ENCODE measurements at places on chromosomes 1 and 21.

- no peak for DNase-seq
Measured at GRCh38 chr1:216815260-216816131, 92.3 kb upstream of the ESRRG start.

DNA sequence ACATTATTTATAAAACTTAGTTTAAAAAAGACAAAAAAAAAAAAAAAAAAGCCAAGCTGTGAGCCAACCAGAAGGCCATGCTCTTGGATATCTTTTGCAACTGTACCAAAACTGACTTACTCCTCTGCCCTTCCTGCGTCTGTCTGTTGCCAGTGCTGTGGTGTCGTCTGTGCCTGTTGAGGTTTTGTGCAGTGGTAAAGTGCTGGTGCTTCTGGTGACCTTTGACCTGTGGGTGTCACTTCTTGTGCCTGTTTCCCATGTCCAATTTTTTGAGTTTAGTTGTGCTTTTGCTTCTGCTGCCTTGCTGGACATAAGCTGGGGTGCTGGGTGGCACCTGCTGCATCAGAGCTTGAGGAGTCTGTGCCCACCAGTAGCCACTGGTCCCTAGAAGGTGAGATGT, 41.4 kb downstream of the RNF187 start:
- DNase-seq: no peak

DNA sequence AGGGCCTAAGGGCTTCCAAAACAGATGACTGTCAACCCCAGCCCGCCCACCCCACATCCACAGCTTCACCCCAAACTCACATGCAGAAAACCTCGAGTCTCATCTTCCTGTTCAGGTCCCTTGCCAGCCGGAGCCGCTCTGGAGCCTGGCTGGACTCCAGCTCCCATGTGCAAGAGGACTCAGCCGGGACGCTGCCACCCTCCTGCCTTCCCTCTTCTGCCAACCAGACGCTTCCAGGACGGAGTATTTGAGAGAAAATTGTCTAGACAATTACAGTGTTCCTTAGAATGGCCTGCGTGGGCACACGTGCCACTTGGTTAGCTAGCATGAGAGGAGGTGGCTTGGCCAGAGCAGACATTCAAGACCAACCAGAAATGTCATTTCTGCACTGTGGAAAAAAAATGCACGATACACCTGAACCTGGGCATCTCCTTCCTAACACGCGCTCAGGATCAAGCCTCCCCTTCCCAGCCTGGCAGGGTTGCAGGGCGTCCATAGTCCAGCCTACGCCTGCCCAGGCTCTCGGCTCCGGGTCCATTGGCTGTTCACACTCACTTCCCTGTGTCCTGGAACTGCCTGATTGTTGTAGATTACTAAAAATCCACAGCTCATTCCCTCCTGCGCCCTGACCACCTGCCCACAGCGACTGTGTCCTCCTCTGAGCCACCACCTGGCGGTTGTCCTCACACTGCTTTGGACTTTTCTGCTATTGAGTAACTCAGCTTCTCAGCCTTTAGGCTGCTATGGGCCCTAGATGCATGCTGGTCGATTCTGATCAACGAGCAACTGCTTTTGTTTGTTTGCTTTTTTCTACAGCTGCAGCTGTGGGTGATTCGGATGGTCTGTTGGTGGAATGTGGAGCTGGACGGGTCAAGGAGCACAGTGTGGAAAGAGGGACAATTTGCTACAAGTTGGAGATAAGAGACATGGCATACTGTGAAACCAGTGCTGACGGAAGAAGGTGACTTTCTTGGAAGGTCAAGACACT, at the start of gene CLDN14:
Gene CLDN14, minus strand, starts transcription at position 708 of the 988 bp plus-strand sequence. CDS start 18,427 bp downstream, outside the sequence.
- no peak for DNase-seq

DNA sequence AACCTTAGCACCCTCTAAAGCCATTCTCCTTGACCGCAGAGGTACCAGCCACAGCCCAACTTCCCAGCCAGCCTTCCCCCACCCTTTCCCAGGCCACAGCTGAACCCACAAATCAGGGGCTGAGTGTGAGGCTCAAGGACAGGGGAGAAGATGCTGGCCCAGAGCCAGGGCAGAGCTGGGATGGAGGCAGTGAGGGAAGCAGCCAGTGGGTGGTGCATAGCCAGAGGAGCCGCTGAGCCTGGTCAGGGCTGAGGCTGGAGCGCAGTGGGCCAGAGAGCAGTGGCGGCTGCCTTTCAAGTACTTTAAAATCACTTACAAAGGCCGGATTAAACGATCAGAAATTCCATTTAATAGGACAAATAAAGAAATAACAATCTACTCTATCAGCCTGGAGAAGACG, 36.3 kb downstream of the DMAP1 start:
- no peak for DNase-seq

DNA sequence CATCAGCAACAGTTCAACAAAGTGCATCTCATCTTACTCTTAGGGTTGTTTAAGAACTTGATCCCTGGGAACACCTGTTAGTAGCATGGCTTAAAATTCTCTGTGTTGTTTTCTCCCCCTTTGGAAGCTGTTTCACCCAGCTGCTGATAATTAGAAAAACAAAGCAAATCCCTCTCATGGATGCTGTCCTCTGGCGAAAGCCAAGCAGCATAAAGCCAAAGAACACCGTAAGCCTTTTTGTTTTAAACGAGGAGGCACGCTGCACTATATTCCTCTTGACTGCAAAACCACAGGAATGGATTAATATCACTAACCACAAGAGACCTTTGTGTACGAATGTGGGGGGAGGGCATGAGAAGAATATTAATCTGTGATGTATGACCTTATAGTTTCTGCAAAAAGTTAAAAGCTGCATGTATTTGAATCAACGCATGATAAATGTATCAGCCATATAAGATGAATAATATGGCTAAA, 923.2 kb downstream of the LTN1 start:
- DNase-seq: no peak

DNA sequence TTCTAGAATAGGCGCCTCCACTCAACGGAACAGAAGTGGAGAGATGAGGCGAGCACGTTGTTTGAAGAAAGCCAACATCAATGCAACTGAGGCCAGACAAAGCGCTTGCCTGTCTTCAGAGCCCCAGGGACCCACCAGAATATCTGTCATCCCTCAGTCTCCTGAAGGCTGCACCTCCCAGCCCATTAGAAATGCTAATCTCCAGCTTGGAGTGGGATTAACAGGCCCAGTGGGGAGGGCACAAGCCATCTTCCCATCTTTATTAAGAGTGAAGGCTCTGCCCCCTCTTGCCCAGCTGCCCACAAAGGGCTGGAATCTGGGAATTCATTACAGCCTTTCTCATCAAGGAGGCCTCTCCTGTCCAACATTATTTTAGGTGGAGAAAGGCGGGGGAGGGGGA, 16.8 kb upstream of the CNTN2 start:
- DNase-seq: no peak

DNA sequence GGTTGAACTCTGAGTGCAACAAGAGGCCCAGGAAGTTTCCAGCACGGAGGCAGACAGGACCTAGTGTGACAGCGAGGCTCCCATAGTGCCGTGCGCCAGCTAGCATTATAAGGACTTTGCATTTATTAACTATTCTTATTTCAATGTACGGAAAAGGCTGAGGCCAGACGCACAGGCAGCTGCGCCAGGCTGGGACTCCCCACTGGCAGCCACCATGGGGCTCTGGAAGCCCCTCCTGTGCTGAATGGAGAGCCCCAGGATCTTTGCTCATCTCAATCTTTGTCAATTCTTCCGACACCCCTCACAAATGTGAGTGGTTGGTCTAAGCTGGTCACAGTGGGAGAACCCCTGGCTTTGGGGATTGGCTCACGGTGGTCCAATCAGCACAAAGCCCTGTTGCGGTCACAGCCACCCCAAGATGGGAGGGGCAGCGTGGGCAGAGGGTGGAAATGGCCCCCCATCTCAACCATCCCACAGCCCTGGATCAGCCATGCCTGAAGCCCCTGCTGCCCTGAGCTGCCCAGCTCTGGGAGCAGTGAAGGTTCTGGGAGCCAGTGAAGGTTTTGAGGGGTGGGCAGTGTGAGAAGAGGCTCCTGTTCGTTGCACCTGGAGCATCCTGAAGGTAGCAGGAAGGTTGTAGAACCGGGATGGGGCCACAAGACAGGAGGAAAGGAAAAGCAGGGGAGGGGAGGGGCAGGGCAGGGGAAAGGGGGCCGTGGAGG, 59.5 kb upstream of the ADARB1 start:
- no peak for DNase-seq

Data from effector CD8-positive, alpha-beta T cell (primary cell).